ENCODE measurements at places on chromosomes 12 and 14.

DNA sequence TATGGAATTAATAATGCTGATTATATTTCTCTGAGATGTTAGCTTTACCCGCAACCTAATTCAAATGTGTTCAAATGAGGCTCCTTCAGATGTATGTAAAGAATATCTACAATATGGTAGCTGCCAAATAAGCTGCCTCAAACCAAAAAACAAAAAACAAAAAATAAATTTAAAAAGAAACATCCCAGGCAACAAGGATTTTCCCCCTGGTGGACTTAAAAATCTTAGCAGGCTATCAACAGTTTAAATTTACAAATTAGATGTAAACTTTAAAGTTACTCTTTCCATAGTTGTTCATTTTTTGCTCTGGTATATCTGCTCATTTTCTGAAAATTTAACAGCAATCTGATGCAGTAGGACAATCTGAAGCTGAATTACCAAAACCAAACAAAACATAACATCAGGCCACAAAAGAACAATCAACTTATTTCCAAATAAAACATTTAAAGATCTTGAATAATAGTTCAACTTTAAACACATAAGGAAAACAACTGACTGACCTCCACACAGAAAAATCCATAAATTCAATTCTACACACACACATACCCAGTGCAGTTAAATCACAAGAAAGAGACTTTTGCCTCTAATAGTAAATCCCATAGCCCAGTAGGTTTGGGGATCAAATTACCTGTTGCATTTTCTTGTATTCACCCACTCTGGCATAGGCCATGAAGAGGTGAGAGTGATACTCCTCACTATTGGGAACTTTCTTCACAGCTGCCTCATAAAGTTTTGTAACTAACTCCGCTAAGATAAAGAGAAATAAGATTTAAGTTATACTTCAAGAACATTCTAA is 21.3 kb downstream of the NAA25 start:
- no peak for DNase-seq

DNA sequence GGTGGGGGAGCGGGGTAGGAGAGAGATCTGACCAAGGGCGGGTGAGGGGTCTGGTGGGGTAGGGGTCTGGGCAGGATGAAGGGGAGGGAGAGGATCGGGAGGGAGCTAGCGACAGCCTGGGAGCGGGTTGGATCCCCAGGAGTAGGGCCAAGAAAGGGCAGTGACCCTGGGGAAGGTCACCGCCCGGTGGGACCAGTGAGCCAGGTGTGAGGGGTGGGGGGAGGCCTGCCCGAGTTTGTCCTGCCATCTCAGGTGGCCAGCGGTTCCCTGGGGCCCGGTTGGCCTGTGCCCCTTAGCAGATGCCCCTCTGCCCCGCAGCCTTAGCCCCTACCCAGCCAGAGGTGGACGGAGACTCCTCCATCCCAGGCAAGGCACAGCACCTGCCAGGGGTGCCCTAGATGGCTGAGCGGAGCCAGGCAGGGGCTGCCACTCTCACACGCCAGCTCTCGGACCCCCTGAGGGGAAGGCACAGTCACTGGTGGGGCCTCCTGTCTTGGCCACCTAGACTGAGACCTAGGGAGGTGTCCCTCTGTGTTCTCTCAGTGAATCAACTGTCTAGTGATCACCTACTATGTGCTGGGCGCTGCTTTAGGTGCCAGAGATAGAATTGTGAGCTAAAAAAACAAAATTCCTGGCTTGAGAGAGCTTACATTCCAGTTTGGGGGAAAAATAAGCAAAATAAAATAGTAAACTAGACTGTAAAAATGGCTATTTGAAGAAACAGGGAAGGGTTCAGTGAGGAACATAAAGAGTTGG is 629 bp upstream of the TTC7B start:
- DNase-seq, result no peak

GRCh38 chr12:101759396-101760047 is 20.3 kb upstream of the SYCP3 start:
- DNase-seq, result no peak

DNA sequence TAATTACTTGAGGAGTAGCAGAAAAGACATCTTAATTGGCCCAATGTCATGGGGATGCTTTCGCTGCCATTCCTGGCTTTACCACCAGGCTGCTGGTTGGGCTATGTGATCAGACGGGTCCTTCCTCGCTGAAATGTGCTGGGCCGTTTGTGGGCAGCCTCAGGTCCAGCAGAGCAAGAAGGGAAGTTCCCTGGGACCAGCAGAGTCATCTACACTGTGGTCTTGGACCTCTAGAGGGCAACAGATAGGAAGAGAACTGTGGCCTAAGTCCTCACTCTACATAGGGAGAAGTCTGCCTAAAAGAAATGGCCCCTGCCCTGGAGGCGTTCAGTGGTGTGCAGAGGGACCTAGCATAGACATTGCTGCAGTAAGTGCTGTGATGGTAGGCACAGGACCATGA is 10.9 kb downstream of the EVL start:
- DNase-seq, result no peak

DNA sequence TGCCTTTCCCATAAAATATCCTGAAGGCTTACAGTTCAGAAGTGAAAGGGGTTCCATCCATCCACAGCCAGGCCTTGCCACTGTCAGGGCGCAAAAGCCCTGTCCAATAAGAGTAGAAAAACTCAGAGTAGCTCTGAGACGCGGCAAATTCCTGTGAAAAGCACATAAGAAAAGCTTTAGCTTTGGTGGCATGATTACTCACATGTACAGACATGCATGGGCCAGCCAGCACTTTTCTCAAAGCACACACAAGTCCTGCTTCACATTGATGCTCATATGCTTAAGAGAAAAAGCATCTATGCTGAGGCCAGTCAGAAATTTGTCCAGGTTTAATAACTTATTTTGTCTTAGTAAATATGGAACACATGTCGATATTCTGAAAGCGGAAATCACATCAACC is 25.5 kb downstream of the CLEC1A start:
- DNase-seq, result no peak

GRCh38 chr14:30974628-30975027 is 50.8 kb upstream of the AP4S1 start:
- no peak for DNase-seq

DNA sequence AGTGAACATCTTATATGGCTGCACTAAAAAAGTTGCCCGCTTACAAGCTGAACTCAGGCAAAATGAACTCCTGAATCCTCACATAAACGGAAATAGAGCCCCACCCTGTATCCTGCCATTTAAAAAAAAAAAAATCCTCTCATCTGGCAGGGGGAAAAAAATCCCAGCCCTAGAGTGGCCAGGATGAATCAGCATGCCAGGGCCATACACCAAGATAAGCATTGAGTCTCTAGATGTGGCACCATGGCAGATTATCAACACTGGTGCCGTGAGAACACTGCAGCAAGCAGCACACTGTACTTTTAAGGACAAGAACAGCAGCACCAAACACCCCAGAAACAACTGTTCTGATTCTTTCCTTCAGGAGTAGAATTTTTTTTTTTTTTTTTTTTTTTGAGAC is 65.5 kb downstream of the RASSF3 start:
- DNase-seq, result no peak

- no peak for DNase-seq
Observed at GRCh38 chr12:124632519-124632984, 65.1 kb upstream of the NCOR2 start.

- no peak for DNase-seq
Observed at GRCh38 chr12:65263777-65264176, 14.7 kb upstream of the MSRB3 start.

- no peak for DNase-seq
Observed at GRCh38 chr14:104889375-104889757, 24.3 kb downstream of the CEP170B start.

- DNase-seq, result no peak
Observed at GRCh38 chr14:60648249-60648933, 886 bp downstream of the SIX1 start.

- no peak for DNase-seq
Observed at GRCh38 chr12:6570264-6570887, 2.3 kb upstream of the NOP2 start.

GRCh38 chr12:7483343-7483742 is 20.2 kb downstream of the CD163 start:
- no peak for DNase-seq

DNA sequence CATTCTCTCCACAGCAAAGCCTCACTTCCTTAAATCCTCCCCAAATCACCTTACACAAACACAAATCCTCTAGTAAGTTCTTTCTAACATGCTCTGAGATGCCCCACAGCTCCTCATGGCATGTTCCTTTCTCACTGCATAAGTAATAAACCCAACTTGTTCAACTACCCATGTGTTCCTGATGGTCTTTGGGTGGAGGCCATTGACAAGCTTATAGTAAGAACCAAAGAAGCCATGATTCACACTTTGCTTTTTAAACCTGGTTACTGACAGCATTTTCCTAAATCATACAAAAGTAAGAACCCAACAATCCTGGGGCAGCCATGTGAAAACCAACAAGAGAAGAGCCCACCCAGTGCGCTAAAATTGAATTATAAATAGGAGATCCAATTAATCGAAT is 138.6 kb downstream of the ITPR2 start:
- no peak for DNase-seq

DNA sequence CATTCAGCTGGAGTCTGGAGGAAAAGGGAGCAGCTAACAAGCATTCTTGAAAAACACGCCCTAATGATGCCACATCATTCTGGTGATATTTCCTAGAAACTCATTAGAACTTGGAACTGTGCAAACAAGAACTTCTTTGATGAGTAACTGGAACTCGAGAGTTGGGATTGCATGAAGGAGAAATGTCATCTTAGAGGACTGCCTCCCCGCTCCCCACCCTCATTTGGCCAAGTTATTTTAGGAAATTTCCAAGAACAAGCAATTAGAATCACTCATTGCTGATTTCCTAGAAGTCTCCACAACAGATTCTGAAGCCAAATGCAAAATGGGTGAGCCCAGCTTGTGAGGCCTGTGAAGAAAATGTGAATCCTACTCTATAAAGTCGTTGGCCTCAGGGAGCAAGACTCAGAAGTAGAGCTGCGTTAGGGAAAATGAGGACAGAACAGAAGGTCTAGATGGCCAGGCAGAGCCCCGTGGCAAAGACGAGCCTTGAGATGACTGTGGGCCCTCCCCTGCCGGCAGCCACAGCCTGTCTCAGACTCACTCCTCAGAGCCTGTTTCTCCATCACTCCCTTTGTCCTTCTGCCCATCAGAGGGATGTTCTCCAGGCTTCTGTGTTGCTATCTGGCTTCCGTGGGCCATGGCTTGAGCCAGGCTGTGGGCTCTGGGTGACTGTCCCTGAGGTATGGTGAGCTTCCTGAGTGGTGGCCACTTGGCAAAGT is 38.4 kb downstream of the RTL1 start:
- no peak for DNase-seq

GRCh38 chr14:24297190-24297964 is 2.2 kb downstream of the DHRS1 start:
- no peak for DNase-seq

DNA sequence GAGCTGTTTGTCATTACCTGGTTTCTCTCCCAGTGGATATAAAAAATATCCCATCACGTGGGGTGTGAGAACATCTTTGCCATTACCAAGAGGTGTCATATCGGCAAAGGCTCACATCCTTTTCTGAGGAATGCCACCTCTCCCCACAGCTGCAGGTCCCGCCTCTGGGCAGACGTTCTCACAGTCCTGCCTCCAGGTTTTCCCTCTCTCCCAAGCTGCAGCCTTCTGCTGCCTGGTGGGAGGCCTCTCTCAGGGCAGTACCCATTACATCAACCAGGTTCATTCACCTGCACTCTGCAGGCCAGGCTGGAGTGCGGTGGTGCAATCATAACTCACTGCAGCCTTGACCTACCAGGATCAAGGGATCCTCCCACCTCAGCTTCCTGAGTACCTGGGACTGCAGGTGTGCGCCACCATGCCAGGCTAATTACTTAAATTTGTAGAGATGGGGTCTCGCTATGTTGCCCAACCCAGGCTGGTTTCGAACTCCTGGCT is 15.0 kb upstream of the TMEM119 start:
- no peak for DNase-seq

DNA sequence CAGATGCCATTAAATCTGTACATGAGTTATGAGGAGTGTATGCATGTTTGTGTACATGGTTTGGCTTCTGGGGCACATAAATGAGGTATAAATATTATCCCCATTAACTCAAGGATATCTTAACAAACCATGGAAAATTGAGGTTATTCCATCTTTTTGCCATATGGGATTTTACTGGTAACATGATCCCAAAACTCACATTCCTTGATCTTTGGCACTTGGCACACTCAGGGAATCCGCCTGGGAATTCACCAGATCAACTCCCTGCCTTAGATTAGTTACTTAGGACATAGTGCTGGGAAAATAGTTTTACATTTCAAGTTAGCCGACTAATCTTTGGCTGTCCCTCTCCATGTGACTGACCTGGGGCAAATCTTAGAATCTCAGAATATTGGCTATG is 16.9 kb downstream of the CDKN1B start:
- no peak for DNase-seq

- no peak for DNase-seq
Observed at GRCh38 chr12:94954029-94954685, 49.3 kb downstream of the NDUFA12 start.

DNA sequence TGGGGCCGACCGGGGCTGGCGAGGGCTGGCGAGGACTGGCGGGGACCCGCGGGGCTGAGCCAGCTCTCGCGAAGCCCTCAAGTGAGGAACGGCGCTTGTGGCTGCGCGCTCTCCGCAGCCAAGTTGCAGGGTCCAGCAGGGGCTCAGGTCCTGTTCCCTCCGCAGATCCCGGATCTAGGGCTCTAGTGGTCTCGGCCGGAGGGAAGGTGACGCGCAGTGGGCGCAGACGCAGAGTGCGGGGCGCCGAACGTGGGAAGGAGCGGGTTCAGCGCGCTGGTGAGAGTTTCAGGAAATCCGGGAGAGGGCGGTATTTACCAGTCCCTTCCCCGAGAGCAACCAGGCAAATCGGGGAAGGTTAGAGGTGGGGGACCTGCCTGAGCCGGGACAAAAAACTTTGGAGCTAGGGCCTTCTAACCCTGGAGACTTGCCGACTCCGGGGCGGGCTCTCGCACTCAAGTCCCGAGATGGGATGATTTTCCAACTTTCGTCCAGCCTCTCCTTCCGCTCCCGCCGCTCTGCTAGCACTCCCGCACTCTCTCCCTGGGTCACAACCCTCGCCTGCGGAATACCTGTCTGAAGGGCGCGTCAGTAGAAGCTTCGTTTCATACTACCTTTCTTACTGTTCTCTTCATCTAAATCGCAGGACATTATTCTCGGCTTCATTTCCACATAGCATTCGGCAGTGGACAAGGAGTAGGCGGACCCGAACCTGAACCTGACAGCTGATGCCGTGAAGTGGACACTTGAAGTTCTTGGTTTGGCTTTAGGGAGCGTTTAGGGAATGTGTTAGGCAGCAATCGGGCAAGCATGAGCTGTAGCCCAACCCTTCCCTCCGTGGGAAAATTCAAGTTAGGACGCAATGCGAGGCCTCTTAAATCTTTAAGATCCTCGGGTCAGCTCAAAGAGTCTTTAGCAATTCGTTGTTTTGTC is 13.6 kb upstream of the PAX9 start:
- no peak for DNase-seq

GRCh38 chr12:19867151-19867550 is 427.9 kb downstream of the AEBP2 start:
- no peak for DNase-seq

DNA sequence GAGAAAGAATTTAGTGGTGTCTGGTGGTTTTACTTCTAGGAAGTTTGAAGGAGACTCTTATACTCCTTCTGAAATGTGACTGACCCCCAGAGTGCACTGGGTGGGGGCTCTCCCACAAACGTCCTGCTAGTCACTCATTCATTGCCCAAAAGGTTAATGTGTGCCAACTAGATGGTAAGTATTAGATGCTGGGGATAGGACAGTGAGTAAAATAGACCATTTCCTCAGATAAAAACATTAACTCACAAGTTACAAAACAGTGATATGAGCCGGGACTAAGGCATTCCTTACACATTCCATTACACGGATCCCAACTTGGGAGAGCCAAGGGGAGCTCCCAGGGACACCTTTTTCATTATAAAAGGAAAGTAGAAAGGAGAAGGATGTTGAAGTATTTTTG is 185.1 kb downstream of the ATXN7L3B start:
- no peak for DNase-seq

GRCh38 chr14:26655128-26655527 is 57.3 kb upstream of the NOVA1 start:
- no peak for DNase-seq
